ENCODE measurements at places on chromosomes 6 and 20. TPM values are rescaled to one million over a fixed set of nuclear protein-coding genes. Genes with fewer than 3 reads are reported as not detected.

ADGRB3 gene
- 3.2 TPM for polyA plus RNA-seq

- DNase-seq, result no peak
- H3K36me3 ChIP-seq, result no peaks in the 10 kb centered on the region
- H3K4me3 ChIP-seq, result no peak overlapping the region
- no peaks in the 10 kb centered on the region for H3K27me3 ChIP-seq
Measured at GRCh38 chr6:135640449-135641111, 143.0 kb upstream of the AHI1 start.

DNA sequence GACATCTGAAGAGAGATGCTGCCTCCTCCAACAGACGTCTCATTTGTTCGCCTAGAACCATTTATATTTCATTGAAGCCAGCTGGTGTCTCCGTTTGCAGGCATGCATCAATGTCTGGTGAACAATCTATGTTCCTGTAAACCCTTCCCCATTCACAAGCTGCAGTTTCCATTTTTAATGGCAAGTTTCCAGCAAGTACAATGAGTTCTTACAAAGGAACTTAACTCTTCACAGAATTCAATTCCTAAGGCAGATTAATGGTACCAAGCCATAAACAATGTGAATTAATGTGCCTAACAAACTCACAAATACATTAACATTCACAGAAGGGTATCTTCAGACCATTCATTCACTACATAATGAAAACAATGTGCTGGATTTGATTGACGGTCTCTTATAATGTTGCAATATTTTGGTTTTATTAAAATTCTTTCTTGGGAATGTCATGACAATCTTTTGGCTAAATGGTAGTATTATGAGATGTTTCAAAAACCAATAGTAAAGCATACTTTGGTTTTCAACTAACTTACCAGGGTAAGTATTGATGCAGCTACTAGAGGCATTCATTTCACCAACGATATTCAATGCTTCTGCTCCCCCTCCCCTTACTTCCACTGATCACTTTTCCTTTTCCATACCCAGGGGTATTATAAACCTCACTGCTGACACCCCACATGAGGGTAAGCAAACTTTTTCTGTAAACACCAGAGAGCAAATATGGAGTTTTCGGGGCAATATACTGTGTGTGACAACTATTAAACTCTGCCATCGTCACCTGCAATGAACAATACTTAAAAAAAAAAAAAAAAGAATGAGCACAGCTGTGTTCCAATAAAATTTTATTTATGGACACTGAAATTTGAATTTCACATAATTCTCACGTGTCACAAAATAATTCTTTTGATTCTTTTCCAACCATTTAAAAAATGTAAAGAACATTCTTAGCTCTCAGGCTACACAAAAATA is 4.2 kb downstream of the AKIRIN2 start:
- no peaks in the 10 kb centered on the region for H3K27me3 ChIP-seq
- peak overlapping the region; percentile 99 for H3K27ac ChIP-seq
- no peaks in the 10 kb centered on the region for H3K36me3 ChIP-seq
- DNase-seq, result peak; percentile 39
- H3K4me3 ChIP-seq, result peak overlapping the region; percentile 1

- no peaks in the 10 kb centered on the region for H3K27me3 ChIP-seq
- H3K4me3 ChIP-seq, result no peak overlapping the region
- no peak for DNase-seq
- H3K36me3 ChIP-seq, result no peaks in the 10 kb centered on the region
- H3K4me1 ChIP-seq, result no peaks in the 10 kb centered on the region
Measured at GRCh38 chr6:47363736-47364135, 54.0 kb upstream of the TNFRSF21 start.

Measured in testis (tissue), 5 donors.